ENCODE measurements at places on chromosomes 2 and 18.

- no peak for DNase-seq
Measured at GRCh38 chr2:235006986-235007385, 55.2 kb downstream of the SH3BP4 start.

DNA sequence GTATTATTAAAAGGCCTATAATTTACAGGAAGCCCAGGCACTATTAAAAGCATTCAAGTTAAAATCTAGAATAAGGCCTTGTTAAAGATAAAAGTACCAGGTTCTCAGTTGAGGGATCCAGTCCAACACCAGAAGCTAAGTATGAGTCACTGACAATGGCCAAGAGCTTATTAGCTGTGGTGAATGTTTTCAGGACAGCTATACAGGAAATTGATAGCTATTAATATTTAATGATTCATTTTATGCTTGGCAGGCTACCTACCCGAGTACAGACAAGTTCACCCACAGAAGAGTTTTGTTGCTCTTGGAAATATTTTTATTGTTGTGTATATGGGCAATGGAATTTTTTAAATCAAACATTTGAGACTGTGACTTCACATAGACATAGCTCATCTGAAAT lies 729.6 kb upstream of the ZNF804A start:
- no peak for DNase-seq

GRCh38 chr2:232900811-232901735 lies 31.0 kb downstream of the SNORC start:
- no peak for DNase-seq

GRCh38 chr2:214987261-214987660 lies 151.2 kb downstream of the ABCA12 start:
- no peak for DNase-seq

DNA sequence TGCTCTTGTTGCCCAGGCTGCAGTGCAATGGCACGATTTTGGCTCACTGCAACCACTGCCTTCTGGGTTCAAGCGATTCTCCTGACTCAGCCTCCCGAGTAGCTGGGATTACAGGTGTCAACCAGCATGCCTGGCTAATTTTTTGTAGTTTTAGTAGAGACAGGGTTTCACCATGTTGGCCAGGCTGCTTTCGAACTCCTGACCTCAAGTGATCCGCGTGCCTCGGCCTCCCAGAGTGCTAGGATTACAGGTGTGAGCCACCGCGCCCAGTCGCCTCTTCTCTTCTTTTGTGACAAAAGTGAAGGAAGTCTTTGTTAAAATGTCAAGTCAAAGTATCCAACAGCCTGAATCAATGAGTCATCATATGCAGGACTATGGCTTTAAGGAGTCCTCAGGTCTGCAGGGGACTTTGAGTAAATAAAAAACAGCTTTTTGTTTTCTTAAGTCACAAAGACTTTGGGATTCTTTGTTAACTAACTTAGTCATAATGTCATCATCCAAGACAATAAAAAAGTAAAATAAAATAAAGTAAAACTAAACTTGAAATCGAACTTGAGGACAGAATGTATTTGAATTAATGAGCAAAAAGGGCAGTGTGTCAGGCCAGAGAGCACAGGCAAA lies 1153.2 kb downstream of the SUCLG1 start:
- DNase-seq: no peak

DNA sequence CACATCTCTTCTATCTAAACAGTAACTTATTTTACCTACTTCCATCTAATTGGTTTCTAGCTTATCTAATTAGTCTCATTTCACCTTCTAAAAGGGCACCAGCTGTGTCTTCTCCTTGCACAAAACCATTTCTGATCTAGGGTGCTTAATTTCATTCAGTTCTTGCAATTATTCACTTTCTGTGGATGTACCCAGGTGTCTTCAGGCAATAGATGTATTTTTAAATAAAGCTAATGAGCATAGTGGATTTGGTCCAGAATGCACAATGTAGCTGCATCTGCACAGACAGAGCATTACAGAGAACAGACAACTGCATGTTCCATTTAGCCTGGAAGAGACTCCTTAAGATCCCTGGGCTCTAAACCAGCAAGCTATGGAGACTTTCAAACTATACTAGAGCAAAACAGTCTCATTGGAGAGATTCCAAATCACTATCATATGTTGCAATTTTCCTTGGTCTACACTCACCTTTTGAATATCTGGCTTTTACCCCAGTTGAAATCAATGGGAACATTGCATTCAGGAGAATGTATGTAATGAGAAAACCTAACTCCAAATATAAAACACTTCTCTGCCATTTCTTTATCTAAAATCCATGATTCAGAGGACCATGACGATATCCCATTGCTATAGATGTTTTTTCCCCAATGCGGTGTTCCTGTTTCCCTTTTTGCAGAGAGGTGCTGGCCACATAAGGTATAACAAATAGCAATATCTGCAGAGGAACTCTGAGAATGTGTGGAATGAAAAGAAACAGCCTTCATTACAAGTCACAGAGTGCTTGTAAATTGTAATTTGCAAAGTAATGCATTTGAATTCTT lies 3.5 kb upstream of the RFX8 start:
- no peak for DNase-seq

DNA sequence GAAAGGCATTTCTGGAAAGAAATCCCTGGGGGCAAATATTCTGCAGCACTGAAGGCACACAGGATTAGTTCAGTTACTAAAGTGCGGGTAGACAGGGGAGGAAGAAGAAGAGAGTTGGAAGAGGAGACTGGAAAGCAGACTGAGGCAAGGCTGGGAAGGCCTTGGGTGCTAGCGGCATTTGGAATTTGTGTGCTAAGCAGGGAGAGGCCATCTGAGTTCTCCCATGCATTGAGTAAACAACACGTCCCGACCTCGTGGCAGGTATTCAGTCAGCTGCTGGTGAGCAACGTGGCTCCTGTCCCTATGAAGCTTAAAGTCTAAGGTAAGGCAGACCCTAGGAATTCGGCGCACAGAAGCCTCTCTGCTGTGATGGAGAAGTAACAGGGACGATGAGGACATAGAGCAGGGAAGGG lies 30.7 kb downstream of the ATP8B1 start:
- DNase-seq: no peak

GRCh38 chr18:63619661-63620060 lies 24.4 kb downstream of the SERPINB4 start:
- no peak for DNase-seq

DNA sequence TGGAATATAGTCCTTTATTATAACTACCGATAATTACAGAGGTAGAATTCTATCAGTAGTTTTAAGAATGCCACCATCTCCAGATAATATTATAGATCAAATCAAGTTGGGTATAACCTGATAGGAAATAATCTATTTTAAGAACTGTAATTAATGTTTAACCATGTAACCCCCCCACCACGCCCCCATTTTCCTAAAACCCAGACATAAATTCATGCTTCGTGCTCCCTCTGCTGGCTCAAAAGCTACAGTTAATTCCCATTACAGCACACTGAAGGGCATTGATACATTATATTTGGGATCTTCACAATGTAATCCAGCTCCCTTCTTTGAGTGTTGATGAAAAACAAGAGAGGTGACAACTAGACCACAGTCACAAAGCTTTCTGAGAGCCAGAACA lies 228.0 kb upstream of the SMAD7 start:
- no peak for DNase-seq

DNA sequence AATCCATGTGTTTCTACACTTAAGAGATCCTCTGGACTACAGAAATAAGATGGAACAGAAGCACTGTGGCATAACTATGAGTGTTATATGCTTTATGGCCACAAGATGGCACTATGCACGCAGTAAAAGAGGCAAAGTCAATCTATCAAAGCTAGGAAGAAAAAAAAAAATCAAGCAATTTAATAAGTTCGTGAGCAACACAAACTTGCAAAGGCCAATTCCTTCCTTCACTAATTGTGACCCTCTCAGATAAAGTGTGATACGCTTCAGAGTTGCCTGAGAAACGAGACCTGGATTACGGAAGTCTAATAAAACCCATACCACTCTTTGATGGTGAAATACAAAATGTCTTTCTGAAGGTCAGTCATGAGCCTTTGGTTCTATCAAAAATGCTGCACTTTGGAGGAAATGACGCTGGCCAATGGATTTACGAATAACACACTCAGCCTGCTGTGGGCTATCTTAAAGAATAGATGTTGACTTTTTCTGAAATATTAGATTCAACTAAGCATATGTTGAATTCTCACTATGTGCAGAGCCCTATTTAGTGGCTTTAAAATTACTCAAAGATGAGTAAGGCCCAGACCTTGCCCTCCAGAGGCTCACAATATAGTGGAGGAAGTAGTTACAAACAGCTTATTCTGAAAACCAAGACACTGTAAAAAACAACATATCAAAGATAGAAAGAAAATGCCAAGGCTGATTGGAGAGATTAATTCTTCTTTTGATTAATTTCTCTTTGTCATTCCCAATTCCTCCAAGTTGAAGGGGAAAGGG lies 35.5 kb upstream of the TTR start:
- DNase-seq: no peak

DNA sequence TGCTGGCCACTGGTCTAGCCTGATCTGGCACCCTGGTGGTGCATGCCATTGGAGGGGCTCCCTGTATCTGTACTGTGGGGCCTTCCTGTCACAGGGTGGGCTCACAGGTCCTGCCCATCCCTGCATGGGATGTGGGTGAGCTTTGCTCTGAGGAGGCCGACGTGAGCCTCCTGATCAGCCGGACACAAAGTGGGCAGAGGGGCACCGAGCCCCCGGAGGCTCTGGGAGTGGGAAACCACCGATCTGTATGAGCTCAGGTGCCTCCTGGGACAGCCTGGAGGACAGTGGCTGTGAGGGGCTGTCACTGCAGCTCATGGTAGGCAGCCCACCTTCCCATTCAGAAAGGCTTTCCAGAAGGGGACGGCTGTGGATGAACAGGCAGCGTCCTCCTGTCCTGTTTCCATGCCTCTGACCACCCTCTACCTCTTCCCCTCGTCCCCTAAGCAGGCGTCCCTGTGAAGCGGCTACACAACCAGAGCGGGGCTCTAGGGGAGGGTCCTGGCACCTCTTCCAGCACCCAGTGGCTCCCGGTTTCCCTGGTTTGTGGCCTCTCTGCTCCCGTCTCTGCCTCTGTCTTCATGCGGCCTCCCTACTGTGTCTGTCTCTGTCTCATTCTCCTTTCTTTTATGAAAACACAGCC lies 112.5 kb upstream of the OTOS start:
- no peak for DNase-seq

DNA sequence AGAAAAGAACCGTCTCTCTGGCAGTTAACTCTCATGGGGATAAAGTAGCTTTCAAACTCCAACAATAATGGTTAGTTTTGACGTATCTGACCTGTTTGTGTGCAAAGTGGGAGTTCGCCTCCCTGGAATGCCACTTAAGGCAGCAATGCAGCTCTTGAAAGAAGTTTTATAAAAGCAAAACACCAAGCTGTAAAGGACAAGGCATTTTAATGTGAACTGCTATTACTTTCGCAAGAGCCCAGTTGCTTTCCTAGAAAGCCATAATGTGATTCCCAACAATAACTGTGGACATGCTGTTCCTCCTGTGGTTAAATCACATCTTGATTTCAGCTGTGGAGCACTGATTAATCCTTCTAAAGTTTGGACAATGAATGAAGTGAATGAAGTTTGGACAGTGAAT lies 303.7 kb downstream of the PTPRM start:
- no peak for DNase-seq

GRCh38 chr2:98134172-98135005 lies 47.4 kb downstream of the VWA3B start:
- no peak for DNase-seq

GRCh38 chr2:138030459-138030858 lies 66.2 kb downstream of the HNMT start:
- DNase-seq: no peak

DNA sequence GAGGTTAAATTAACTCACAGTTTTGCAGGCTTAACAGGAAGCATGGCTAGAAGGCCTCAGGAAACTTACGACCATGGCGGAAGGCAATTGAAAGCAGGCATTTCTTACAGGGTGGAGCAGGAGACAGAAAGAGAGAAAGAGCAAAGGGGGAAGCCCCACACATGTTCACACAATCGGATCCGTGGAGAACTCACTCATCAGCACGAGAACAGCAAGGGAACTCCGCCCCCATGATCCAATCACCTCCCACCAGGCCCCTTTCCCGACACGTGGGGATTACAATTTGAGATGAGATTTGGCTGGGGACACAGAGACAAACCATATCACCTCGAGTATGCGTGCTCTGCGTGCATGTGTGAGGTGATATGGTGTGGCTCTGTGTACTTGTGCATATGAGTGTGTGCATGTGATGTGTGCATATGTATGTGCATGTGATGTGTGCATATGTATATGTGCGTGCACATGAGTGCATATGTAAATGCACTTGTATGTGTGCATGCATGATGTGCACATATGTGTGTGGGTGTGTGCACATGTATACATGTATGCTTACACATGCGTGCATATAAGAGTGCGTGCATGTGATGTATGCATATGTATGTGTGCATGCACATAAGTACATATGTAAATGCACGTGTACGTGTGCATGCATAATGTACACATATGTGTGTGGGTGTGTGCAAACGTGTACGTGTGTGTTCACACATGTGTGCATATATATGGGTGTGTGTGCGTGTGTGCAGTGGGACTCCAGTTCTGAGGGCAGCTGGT lies 108.7 kb upstream of the HDAC4 start:
- no peak for DNase-seq

DNA sequence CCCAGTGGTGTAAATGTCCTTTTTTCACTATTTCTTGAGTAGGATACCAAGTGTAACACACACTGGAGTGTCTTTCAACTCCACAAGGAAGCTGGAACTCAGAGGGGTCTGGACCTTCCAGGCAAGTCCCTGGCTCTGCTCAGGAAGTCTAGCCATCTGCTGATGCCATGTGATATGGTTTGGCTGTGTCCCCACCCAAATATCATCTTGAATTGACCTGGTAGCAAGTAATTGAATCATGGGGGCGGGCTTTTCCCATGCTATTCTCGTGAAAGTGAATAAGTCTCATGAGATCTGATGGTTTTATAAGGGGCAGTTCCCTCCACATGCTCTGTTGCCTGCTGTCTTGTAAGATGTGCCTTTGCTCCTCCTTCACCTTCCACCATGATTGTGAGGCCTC lies 99.4 kb upstream of the CDC42EP3 start:
- no peak for DNase-seq

DNA sequence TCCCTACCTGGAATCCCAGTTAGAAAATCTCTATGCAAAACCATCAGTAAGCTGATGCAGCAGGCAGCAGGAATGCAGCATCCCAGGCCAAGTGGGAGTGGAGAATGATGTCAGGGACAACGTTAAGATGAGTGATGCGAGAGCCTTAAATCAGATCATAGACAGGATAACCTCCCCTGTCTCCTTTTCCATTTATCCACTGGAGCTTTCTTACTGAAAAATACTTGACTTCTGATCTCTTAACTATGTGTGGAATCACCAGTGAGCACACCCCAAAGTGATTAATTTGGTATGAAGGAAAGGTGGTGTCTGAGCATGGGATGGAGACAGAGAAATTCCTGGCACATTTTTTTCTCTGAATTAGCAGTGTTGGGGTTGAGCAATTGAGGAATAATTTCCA lies 98.0 kb downstream of the RND3 start:
- DNase-seq: no peak

GRCh38 chr2:97969081-97970067 lies 26.4 kb downstream of the TMEM131 start:
- DNase-seq: no peak

GRCh38 chr18:23982155-23983079 lies 32.1 kb upstream of the TTC39C start:
- no peak for DNase-seq
